ENCODE measurements at places on chromosomes 16 and 17. TPM values are rescaled to one million over a fixed set of nuclear protein-coding genes. Genes with fewer than 3 reads are reported as not detected.

SERPINF2 gene
- 0.09 TPM for total RNA-seq

MILR1 gene
- total RNA-seq, result 0.76 TPM

PFAS gene
- 17.3 TPM for total RNA-seq

CACNG1 gene
- total RNA-seq, result not detected

PGP gene
- 5.9 TPM for total RNA-seq

DNAAF1 gene
- not detected for total RNA-seq

CLEC18B gene
- not detected for total RNA-seq

ITGAE gene
- total RNA-seq, result 16.6 TPM

HOXB7 gene
- total RNA-seq, result 2.7 TPM

RCVRN gene
- total RNA-seq, result not detected

COQ9 gene
- 45.4 TPM for total RNA-seq

KIF19 gene
- total RNA-seq, result 0.11 TPM

ATP6V0D1 gene
- 84.4 TPM for total RNA-seq

VAT1L gene
- 0.11 TPM for total RNA-seq

CARD14 gene
- total RNA-seq, result 0.52 TPM

PPM1D gene
- total RNA-seq, result 32.6 TPM

UTS2R gene
- total RNA-seq, result not detected

PRKCB gene
- not detected for total RNA-seq

POLR3K gene
- 4.8 TPM for total RNA-seq

ZPBP2 gene
- total RNA-seq, result not detected

OSBPL7 gene
- 5.0 TPM for total RNA-seq

TMEM220 gene
- total RNA-seq, result 2.3 TPM

CSNK2A2 gene
- 27.5 TPM for total RNA-seq

CYB5B gene
- total RNA-seq, result 63.0 TPM

TPPP3 gene
- total RNA-seq, result 0.11 TPM

DUSP3 gene
- total RNA-seq, result 73.7 TPM

TMEM219 gene
- total RNA-seq, result 54.8 TPM

SP6 gene
- 1.4 TPM for total RNA-seq

KRT24 gene
- total RNA-seq, result not detected

CDC42EP4 gene
- 5.4 TPM for total RNA-seq

LDHD gene
- 0.65 TPM for total RNA-seq

RTN4RL1 gene
- total RNA-seq, result 0.33 TPM

HOXB5 gene
- under 0.01 TPM for total RNA-seq

IL17C gene
- total RNA-seq, result not detected

ZACN gene
- total RNA-seq, result not detected

FADS6 gene
- total RNA-seq, result not detected

SETD1A gene
- total RNA-seq, result 1.9 TPM

KRTAP4-12 gene
- not detected for total RNA-seq

DRG2 gene
- total RNA-seq, result 29.0 TPM

SLC38A8 gene
- not detected for total RNA-seq

ITGAX gene
- total RNA-seq, result not detected
